ENCODE measurements at places on chromosomes 6 and 20. TPM values are rescaled to one million over a fixed set of nuclear protein-coding genes. Genes with fewer than 3 reads are reported as not detected.

- H3K4me1 ChIP-seq: no peaks in the 10 kb centered on the region
- H3K27me3 ChIP-seq: no peaks in the 10 kb centered on the region
- peak overlapping the region; percentile 56 for H3K27ac ChIP-seq
- no peak overlapping the region for H3K4me3 ChIP-seq
- H3K36me3 ChIP-seq: no peaks in the 10 kb centered on the region
These were observed 599.2 kb downstream of the COL12A1 start for GRCh38 chr6:74606582-74607071.

- H3K4me3 ChIP-seq: no peak overlapping the region
- DNase-seq: peak; percentile 62
- no peaks in the 10 kb centered on the region for H3K36me3 ChIP-seq
- H3K27me3 ChIP-seq: no peaks in the 10 kb centered on the region
These were observed 33.7 kb upstream of the IRF4 start for GRCh38 chr6:357791-358341.

DNA sequence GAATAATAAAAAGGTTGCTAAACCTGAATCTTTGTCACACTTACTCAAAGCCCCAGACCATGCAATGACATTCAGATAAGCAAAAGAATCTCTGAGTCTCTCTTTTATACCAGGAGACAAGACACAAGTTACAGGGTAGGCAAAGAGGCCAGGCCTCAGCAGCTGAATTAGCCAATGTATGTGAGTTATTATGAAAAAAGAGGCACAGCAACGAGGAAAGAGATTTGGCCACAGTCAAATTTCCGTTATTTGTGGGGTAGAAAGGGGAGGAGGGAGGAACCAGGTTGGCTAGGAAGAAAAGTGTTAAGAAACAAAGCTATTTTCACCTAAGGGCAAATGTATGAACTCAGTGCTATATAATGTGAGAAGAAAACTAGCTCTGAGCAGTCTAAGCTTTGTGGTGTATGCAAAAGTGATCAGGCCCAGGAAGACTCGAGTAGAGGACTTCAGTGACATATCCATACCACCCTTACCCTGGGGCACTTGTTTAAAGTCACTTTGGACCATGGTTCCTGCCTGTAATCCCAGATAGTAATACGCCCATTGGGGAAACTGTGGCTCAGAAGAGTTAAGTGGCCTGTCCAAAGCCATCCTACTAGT, 19.1 kb downstream of the IPCEF1 start:
- no peak for DNase-seq
- no peaks in the 10 kb centered on the region for H3K4me1 ChIP-seq
- no peak overlapping the region for H3K27ac ChIP-seq
- no peak overlapping the region for H3K4me3 ChIP-seq

- H3K36me3 ChIP-seq: no peaks in the 10 kb centered on the region
- H3K4me3 ChIP-seq: no peak overlapping the region
- no peak overlapping the region for H3K27ac ChIP-seq
- no peak for DNase-seq
- H3K27me3 ChIP-seq: peaks cover 26% of the 10 kb centered on the region
These were observed 42.8 kb downstream of the HLA-DPB1 start for GRCh38 chr6:33118525-33119123.

DNA sequence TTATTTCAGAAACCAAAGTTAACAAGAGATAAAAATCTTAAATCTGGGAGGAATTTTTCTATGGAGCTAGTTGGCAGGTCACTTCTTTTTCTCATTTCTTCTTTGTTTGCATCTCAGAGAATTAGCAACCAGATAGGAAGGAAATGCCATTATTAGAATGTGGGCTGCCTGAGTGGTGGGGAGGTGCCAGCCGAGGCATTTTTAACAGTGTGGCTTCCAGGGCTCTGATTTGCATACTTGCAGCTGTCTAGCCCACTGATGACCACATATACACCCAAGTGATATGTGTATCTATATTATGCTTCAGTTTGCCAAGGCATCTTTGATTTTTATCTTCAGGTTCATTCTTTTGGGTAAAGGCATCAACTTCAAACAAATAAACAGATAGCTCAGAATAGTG, 206.7 kb downstream of the CLIC5 start:
- no peak overlapping the region for H3K4me3 ChIP-seq
- no peak for DNase-seq
- H3K27ac ChIP-seq: no peak overlapping the region
- no peaks in the 10 kb centered on the region for H3K36me3 ChIP-seq
- no peaks in the 10 kb centered on the region for H3K4me1 ChIP-seq
- no peaks in the 10 kb centered on the region for H3K27me3 ChIP-seq

GRCh38 chr6:166950443-166950821, 5.9 kb downstream of the RNASET2 start:
- H3K36me3 ChIP-seq: peaks cover 29% of the 10 kb centered on the region
- DNase-seq: no peak
- peaks cover 8% of the 10 kb centered on the region for H3K4me1 ChIP-seq
- no peaks in the 10 kb centered on the region for H3K27me3 ChIP-seq
- no peak overlapping the region for H3K4me3 ChIP-seq

CCN6 gene
- polyA plus RNA-seq: not detected

DNA sequence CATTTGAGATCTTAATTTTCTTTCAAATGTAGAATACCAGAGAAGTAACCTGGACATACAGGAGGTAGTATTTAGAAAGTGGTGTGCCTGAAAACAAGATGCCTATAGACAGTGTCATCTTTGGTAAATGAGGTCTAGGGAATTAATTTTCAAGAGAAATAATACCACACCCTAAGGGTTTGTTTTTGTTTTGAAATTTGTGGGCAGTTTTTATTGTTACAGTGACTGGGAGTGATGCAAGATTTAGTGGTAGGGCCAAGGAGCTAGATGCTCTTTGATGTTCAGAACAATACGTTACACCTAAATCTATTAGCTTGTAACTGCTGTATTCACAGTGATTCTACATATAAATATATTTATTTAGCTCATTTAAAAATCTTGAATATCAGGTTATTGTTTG, 856.5 kb upstream of the MAP3K7 start:
- H3K27me3 ChIP-seq: no peaks in the 10 kb centered on the region
- no peak overlapping the region for H3K4me3 ChIP-seq
- H3K36me3 ChIP-seq: no peaks in the 10 kb centered on the region
- no peaks in the 10 kb centered on the region for H3K4me1 ChIP-seq
- DNase-seq: no peak

- no peak overlapping the region for H3K4me3 ChIP-seq
- H3K4me1 ChIP-seq: no peaks in the 10 kb centered on the region
- H3K27me3 ChIP-seq: peaks cover 51% of the 10 kb centered on the region
- no peak overlapping the region for H3K27ac ChIP-seq
These were observed 4.9 kb upstream of the PDYN start for GRCh38 chr20:1998715-1999114.

ELOVL2 gene
- 0.36 TPM for polyA plus RNA-seq

GRCh38 chr20:63967330-63968135, 2.2 kb downstream of the ZNF512B start:
- no peaks in the 10 kb centered on the region for H3K27me3 ChIP-seq
- no peak overlapping the region for H3K27ac ChIP-seq
- DNase-seq: peak; percentile 60
- peaks cover 35% of the 10 kb centered on the region for H3K36me3 ChIP-seq

GRCh38 chr6:109872968-109873545, 105.1 kb upstream of the GPR6 start:
- no peaks in the 10 kb centered on the region for H3K36me3 ChIP-seq
- peak; percentile 49 for DNase-seq
- no peak overlapping the region for H3K4me3 ChIP-seq
- H3K27ac ChIP-seq: no peak overlapping the region
- H3K4me1 ChIP-seq: no peaks in the 10 kb centered on the region

FLRT3 gene
- polyA plus RNA-seq: 0.89 TPM

- H3K4me1 ChIP-seq: no peaks in the 10 kb centered on the region
- H3K36me3 ChIP-seq: no peaks in the 10 kb centered on the region
- H3K27ac ChIP-seq: no peak overlapping the region
- H3K4me3 ChIP-seq: no peak overlapping the region
- DNase-seq: no peak
These were observed 80.6 kb upstream of the PREP start for GRCh38 chr6:105483492-105483891.

GRCh38 chr6:30747300-30747687, 2.9 kb upstream of the IER3 start:
- H3K4me3 ChIP-seq: no peak overlapping the region
- no peaks in the 10 kb centered on the region for H3K27me3 ChIP-seq
- H3K36me3 ChIP-seq: no peaks in the 10 kb centered on the region
- DNase-seq: no peak
- no peak overlapping the region for H3K27ac ChIP-seq
- H3K4me1 ChIP-seq: peaks cover 50% of the 10 kb centered on the region

CPXM1 gene
- polyA plus RNA-seq: 0.69 TPM

GRCh38 chr20:32600681-32601237, 15.6 kb upstream of the NOL4L start:
- no peaks in the 10 kb centered on the region for H3K36me3 ChIP-seq
- H3K27me3 ChIP-seq: peaks cover 8% of the 10 kb centered on the region
- H3K27ac ChIP-seq: no peak overlapping the region
- no peak overlapping the region for H3K4me3 ChIP-seq
- no peak for DNase-seq

MAK gene
- polyA plus RNA-seq: not detected

GRCh38 chr6:38234141-38234540, 405.6 kb downstream of the BTBD9 start:
- no peak for DNase-seq
- H3K27ac ChIP-seq: no peak overlapping the region
- H3K36me3 ChIP-seq: no peaks in the 10 kb centered on the region
- H3K27me3 ChIP-seq: no peaks in the 10 kb centered on the region
- no peaks in the 10 kb centered on the region for H3K4me1 ChIP-seq

DNA sequence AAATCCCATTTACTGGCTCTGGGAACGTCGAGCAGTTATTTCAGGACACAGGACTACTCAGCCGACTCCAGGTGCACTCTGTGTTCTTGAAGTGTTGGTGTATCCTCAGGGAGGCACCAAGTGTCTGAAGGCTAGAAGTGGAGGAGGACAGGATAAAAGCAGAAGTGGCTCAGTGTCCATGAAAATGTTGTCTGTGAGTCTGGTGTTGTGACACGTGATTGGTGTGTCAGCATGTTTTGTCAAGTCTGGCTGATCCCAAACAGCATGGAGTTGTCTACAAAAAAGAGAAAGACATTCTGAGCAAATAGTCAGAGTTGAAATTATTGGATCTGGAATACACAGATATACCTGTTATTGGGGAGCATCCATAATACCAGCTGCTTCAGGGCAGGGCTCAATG, 30.3 kb downstream of the SCGN start:
- no peaks in the 10 kb centered on the region for H3K27me3 ChIP-seq
- H3K4me1 ChIP-seq: no peaks in the 10 kb centered on the region
- no peak overlapping the region for H3K27ac ChIP-seq
- H3K36me3 ChIP-seq: no peaks in the 10 kb centered on the region
- H3K4me3 ChIP-seq: no peak overlapping the region

All from sigmoid colon (tissue), 7 donors.